ENCODE measurements at places on chromosomes 12 and 14.

DNA sequence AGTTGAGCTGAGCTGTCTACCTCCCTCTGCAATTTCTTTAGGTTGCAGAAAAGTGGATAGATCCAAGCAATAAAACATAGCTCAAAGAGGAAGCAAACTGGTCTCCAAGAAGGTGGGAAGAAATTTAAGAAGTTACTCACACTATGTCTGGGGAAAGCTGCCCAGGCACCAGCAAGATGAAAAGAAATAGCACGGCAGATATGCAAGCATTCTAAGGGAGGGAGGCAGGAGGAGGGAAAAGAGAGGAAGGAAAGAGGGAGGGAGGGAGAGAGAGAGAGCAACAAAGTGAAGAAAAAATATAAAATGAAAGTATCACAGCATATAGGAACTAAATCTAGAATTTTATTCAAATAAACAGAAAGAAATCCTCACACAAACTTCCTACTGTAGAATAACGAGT, 240.7 kb downstream of the APAF1 start:
- H3K4me1 ChIP-seq = no peaks in the 10 kb centered on the region
- DNase-seq = no peak
- H3K27me3 ChIP-seq = no peaks in the 10 kb centered on the region
- no peak overlapping the region for H3K4me3 ChIP-seq
- no peaks in the 10 kb centered on the region for H3K36me3 ChIP-seq

DNA sequence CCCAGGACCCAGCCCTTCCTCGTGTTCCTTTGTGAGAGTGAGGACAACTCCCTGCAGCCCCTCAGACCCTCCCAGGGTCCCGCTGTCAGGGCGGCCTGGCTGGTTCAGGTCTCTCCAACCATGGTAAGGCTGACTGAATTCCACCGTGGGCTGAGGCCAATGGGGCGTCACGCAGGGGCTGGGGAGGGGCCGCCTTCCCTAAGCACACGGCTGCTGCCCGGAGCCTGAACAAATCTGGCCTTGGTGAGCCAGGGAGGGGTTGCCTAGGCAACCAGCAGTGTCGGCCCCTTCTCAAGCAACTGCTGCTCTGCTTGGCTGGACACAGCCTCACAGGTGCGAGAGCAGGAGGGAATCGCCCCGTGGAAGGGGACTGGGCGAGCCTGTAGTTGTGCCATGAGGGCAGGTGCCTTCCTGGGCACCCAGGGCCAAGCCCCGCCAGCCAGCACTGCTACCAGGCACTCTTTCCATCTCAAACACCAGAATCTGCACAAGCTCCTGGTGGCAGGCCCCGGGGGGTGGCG, 37.0 kb upstream of the GALNT9 start:
- no peak for DNase-seq
- no peaks in the 10 kb centered on the region for H3K4me1 ChIP-seq
- no peak overlapping the region for H3K27ac ChIP-seq
- no peaks in the 10 kb centered on the region for H3K36me3 ChIP-seq

- H3K27ac ChIP-seq = no peak overlapping the region
- H3K36me3 ChIP-seq = no peaks in the 10 kb centered on the region
- no peaks in the 10 kb centered on the region for H3K27me3 ChIP-seq
Observed at GRCh38 chr14:106141242-106142220, 615.1 kb downstream of the TMEM121 start.

GRCh38 chr14:41146391-41146790, 460.3 kb upstream of the LRFN5 start:
- H3K27ac ChIP-seq = no peak overlapping the region
- DNase-seq = peak; percentile 23
- no peaks in the 10 kb centered on the region for H3K27me3 ChIP-seq

DNA sequence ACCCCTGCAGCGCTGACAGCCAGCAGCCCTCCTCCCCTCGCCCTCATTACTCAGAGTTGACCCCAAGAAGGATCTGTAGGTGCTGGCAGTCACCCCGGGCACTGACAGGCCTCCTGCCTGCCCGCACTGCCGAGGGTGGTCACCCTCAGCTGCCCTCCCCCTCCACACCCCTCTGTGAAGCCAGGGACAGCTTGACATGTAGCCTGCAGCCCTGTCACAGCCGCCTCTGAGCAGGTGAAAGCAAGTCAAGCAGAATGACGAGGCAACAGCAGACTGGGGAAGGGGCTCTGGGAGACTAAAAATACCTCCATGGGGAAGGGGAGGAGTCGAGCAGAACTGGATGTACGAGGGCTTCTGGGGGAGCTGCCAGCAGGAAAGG, 178.1 kb downstream of the DPF3 start:
- H3K4me1 ChIP-seq = no peaks in the 10 kb centered on the region
- DNase-seq = no peak
- no peak overlapping the region for H3K27ac ChIP-seq
- H3K4me3 ChIP-seq = no peak overlapping the region
- H3K27me3 ChIP-seq = no peaks in the 10 kb centered on the region

DNA sequence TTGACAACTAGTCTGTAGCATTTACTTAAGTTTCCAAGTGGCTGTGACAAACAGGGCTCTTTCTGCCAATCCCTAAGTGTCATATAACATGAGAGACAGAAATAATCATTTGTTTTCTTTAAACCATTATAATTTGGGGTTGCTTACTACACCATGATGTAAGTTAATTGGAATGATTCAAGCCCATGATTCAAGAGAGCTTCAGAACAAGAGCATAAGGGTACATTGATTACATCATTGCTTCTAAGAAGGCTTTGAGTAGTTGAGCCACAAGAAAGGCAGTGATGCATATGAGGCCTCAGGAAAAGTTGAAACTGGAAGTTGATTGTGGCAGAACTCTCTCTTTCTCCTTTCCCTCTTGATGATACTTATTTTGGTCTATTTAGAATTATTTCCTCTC, 444.0 kb downstream of the CCER1 start:
- DNase-seq = no peak
- H3K27me3 ChIP-seq = no peaks in the 10 kb centered on the region

GRCh38 chr14:77248666-77249065, 22.3 kb downstream of the NGB start:
- no peaks in the 10 kb centered on the region for H3K27me3 ChIP-seq
- no peaks in the 10 kb centered on the region for H3K36me3 ChIP-seq
- DNase-seq = no peak

- H3K4me1 ChIP-seq = peaks cover 25% of the 10 kb centered on the region
- H3K27ac ChIP-seq = no peak overlapping the region
- no peaks in the 10 kb centered on the region for H3K36me3 ChIP-seq
- no peak for DNase-seq
- no peaks in the 10 kb centered on the region for H3K27me3 ChIP-seq
- no peak overlapping the region for H3K4me3 ChIP-seq
Observed at GRCh38 chr14:73746520-73747378, 32.6 kb upstream of the PNMA1 start.

DNA sequence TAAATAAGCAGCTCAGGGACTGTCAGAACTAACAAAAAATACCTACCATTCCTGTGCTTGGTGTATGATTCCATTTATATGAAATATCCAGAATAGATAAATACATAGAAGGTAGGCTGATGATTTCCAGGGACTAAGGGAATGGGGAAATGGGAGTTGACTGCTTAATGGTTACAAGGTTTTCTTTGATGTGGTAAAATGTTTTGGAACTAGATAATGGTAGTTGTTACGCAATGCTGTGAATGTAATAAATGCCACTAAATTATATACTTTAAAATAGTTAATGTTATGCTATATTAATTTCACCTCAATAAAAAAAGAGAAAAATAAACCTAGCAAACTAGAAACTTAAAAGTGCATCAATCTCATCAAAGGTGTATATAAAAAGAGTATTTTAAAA, 41.1 kb downstream of the CEP83 start:
- no peak overlapping the region for H3K4me3 ChIP-seq
- no peaks in the 10 kb centered on the region for H3K36me3 ChIP-seq
- H3K27ac ChIP-seq = no peak overlapping the region
- peaks cover 3% of the 10 kb centered on the region for H3K4me1 ChIP-seq

- no peak overlapping the region for H3K4me3 ChIP-seq
- H3K36me3 ChIP-seq = no peaks in the 10 kb centered on the region
- H3K27me3 ChIP-seq = no peaks in the 10 kb centered on the region
- no peaks in the 10 kb centered on the region for H3K4me1 ChIP-seq
- no peak overlapping the region for H3K27ac ChIP-seq
- no peak for DNase-seq
Observed at GRCh38 chr14:51806026-51807023, 54.1 kb upstream of the GNG2 start.

DNA sequence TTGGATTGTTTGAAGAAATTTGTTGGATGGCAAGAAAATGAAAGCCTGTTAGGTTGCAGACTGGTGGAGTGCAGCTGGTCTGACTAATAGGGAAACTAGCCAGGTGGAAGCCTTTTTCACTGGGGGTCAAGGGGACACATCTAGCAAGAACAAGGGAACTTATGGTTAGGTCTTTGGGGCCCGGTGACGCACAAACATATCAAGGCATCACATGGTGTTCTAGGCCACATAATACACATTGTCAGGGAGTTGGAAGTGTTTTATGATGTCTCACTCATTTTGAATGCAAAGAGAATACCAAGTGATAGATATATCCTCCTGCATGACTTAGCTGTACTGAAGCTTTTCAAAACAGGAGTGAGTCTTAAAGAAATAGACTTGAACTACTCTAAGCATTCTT, 351.2 kb downstream of the KCNH5 start:
- H3K27ac ChIP-seq = no peak overlapping the region
- H3K27me3 ChIP-seq = no peaks in the 10 kb centered on the region
- no peak overlapping the region for H3K4me3 ChIP-seq
- no peaks in the 10 kb centered on the region for H3K36me3 ChIP-seq

- H3K27me3 ChIP-seq = no peaks in the 10 kb centered on the region
- H3K36me3 ChIP-seq = no peaks in the 10 kb centered on the region
- DNase-seq = no peak
- H3K4me3 ChIP-seq = no peak overlapping the region
Observed at GRCh38 chr12:62859321-62859737, 75.6 kb downstream of the PPM1H start.

- H3K36me3 ChIP-seq = no peaks in the 10 kb centered on the region
- H3K4me3 ChIP-seq = no peak overlapping the region
- H3K27ac ChIP-seq = no peak overlapping the region
- no peaks in the 10 kb centered on the region for H3K27me3 ChIP-seq
Observed at GRCh38 chr12:43098766-43099550, 453.0 kb downstream of the ADAMTS20 start.

DNA sequence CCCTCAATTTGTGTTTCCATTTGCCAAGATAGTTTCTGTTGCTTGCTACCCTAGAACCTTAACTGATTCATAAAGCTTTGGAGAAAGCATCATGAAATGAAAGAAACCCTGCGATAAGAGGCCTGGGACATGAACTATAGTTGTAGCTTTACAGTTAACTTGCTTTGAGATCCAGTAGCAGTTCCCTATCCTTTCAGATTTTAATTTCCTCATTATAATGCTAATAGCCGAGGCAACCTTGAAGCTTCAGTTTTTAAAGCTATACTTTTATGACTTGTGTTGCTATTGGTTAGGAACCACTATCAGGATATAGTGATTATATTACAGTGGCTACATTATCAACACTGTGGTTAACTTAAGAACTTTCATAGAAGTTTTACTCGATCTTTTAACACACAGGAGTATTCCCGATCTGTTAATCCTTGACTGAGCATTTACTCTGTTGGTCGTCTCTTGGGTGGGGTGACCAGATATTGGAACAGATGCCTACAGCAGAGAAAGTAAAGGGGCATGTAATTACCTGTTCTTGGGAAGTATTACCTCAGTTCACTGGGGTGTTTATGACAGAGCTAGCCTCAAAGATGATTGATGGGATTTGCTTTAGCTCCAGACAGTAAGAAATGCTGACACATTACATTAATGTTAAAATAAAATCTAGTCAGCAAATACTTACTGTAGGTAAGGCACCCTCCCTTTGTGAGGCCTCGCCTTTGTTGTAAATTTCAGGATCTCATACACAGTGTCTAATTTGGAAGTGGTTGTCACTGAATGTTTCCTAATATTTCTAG, 86.2 kb upstream of the CSRP2 start:
- no peak overlapping the region for H3K4me3 ChIP-seq
- H3K36me3 ChIP-seq = no peaks in the 10 kb centered on the region
- DNase-seq = no peak
- peaks cover 13% of the 10 kb centered on the region for H3K4me1 ChIP-seq

DNA sequence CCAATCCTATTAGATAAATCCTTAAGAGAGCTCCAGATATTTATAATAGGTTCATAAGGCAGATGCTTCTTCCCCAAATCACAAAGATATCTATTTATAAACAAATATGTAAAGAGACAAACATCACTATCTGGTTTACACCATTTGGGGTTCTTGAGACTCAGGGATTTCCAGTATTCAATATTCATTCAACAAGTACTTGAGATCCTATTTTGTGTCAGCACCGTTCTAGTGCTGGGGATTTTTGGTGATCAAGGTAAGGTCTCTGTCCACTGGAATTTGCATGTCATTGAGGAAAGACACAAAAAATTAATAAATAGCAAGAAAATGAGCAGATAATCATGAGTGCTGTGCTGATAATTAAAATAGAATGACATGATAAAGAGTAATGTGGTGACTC, 222.7 kb upstream of the FOXN3 start:
- no peaks in the 10 kb centered on the region for H3K36me3 ChIP-seq
- no peak overlapping the region for H3K4me3 ChIP-seq
- no peaks in the 10 kb centered on the region for H3K4me1 ChIP-seq
- no peak for DNase-seq
- H3K27me3 ChIP-seq = no peaks in the 10 kb centered on the region

- H3K4me1 ChIP-seq = no peaks in the 10 kb centered on the region
- H3K27ac ChIP-seq = no peak overlapping the region
- H3K36me3 ChIP-seq = no peaks in the 10 kb centered on the region
Observed at GRCh38 chr12:58757422-58757821, 162.9 kb downstream of the LRIG3 start.

- H3K27me3 ChIP-seq = no peaks in the 10 kb centered on the region
- H3K27ac ChIP-seq = no peak overlapping the region
- no peaks in the 10 kb centered on the region for H3K36me3 ChIP-seq
- H3K4me3 ChIP-seq = no peak overlapping the region
Observed at GRCh38 chr12:112932485-112933128, 5.7 kb upstream of the OAS3 start.

- no peaks in the 10 kb centered on the region for H3K27me3 ChIP-seq
- H3K27ac ChIP-seq = no peak overlapping the region
- H3K4me3 ChIP-seq = no peak overlapping the region
- no peaks in the 10 kb centered on the region for H3K4me1 ChIP-seq
- DNase-seq = no peak
Observed at GRCh38 chr14:106378191-106378590, 851.8 kb downstream of the TMEM121 start.

- H3K4me1 ChIP-seq = no peaks in the 10 kb centered on the region
- H3K27ac ChIP-seq = no peak overlapping the region
- DNase-seq = no peak
- no peaks in the 10 kb centered on the region for H3K27me3 ChIP-seq
- no peaks in the 10 kb centered on the region for H3K36me3 ChIP-seq
- no peak overlapping the region for H3K4me3 ChIP-seq
Observed at GRCh38 chr12:73221836-73222235, 949.7 kb downstream of the TRHDE start.

- no peaks in the 10 kb centered on the region for H3K27me3 ChIP-seq
- no peak overlapping the region for H3K27ac ChIP-seq
- no peak for DNase-seq
- no peaks in the 10 kb centered on the region for H3K36me3 ChIP-seq
- H3K4me3 ChIP-seq = no peak overlapping the region
Observed at GRCh38 chr14:34124585-34124984, 173.7 kb upstream of the EGLN3 start.

Data from H1 (cell line).